ENCODE measurements at places on chromosomes 2 and 18. TPM values are rescaled to one million over a fixed set of nuclear protein-coding genes. Genes with fewer than 3 reads are reported as not detected.

DNA sequence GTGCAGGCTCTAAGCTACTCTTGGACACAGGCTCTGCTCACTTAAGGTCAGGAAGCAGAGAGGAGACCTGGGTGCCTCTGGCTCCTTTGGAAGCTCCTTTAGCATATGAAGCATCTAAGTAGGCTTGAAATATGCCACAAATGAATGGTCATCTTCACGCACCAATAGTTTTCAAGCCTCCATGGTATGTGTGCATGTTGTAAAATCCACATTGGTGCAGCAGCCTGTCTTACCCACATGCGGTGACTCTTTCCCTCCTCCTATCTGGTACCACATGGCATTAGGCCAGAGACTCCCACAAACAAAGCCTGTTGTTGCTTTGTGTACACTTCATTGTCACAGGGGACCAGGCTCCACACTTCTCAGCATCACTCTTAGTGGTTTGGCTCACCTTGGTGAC lies 442.2 kb upstream of the RAB12 start:
- no peak for DNase-seq

GRCh38 chr2:84435345-84436025 lies 23.6 kb downstream of the SUCLG1 start:
- DNase-seq, result no peak

DNA sequence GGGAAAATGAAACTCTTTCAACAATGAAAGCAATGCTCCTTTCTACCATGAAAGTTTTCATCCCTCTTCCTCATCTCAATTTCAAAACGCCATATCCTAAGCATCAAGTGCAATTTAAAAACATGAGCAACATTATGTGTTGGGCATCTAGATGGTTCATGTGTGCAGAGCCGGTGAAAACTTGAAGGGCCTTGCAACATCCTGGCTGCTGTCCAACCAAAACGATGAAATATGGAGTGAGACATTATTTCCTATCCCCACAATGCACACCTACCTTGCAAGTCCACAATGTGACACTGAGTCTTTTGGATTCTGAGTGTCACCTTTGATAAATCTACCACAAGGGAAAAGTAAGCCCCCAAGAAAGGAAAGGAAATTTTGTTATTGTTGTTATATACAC lies 110.0 kb downstream of the NCKAP5 start:
- DNase-seq, result no peak

DNA sequence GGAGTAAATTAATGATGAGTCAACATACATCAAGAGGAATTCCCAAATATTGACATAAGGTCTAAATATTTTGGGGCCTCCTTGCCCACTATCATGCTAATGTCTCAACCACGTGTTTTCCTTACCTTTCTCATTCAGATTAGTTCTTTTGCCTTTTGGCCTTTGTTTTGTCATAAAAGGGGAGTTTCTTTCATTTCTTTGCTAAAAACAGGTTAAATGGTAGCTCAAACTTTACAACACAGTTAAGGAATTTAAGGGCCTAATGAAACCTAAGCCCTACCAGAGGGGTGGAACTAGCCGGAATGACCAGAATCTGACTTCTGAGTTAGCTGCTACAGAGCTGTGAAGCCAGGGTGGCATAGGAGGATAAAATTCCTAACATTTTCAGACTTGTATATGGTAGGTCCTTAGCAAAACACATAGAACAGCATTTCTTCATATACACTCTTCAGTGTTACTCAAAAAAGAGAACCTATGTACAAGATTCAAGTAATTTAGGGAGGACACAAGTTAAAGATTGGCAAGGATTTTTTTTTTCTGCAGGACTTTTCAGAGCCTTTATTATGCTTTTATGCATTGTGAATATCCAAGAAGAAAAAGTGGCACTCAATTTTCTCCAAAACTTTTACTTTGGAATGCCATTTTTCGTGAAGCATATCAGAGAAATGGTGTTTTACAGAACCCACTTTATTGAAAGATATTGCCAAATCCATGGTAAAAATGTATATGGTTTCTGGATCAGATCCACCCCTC lies 633.1 kb downstream of the ARHGAP15 start:
- DNase-seq, result no peak

GRCh38 chr18:3114451-3114850 lies 101.5 kb upstream of the LPIN2 start:
- DNase-seq, result no peak

- no peak for DNase-seq
These were observed 9.1 kb upstream of the DAW1 start for GRCh38 chr2:227862227-227862740.

DNA sequence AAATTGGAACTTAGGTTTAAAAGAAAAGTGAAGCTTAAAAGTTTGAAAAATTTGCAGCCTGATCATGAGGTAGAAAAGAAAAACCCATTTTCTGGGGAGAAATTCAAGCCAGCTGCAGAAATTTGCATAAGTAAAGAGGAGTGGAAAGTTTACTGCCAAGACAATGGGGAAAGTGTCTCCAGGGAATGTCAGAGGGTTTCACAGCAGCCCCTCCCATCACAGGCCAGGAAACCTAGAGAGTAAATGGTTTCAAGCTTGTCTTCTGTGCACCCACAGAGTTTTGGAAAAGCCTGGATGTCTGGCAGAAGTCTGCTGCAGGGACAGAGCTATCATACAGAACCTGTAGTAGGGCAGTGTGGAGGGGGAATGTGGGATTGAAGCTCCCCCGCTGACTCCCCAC lies 254.0 kb upstream of the FSIP2 start:
- DNase-seq, result no peak

DNA sequence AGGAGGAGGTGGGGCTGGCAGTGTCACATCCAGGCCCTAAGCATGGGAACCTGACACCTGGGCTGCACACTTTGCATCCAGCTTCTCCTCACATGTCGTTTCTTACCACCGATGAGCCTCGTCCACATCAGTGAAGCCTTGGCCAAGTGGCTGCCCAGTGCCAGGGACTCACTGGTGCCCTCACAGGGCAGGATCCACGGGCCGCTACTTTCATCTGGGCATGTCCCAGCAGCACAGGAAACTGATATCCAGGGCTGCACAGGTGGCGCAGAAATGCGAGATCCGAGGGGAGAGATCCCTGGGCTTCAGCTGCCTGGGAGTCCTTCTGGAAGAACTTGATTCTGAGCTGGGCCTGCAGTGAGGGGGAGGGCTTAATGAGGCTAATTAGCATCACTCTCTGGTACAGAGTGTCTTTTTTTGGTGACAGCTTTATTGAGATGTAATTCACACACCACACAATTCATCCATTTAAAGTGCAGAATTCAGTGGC lies 291.6 kb upstream of the HDAC4 start:
- no peak for DNase-seq

GRCh38 chr2:111035830-111036441 lies 84.8 kb upstream of the BCL2L11 start:
- no peak for DNase-seq

GRCh38 chr2:174336501-174337336 lies 2.0 kb downstream of the SP9 start:
- DNase-seq, result no peak

DNA sequence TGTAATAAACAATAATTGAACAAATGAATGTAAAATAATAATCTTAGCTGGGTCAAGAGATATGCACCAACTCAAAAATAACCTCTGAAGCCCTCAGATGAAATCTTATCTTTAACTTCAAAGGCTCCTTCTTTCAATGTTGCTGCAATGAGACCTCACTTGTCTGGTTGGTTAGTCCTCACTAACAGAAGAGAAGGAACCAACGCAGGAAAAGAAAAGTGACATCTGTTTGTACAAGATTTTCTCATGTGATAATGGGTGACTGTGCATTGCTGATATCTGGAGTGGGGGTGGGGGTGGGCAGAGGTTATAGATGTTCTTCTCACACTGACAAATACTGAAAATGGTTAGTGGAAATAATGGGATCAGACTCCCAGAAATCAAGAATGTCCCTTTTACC lies 2.6 kb downstream of the SCN7A start:
- no peak for DNase-seq

DNA sequence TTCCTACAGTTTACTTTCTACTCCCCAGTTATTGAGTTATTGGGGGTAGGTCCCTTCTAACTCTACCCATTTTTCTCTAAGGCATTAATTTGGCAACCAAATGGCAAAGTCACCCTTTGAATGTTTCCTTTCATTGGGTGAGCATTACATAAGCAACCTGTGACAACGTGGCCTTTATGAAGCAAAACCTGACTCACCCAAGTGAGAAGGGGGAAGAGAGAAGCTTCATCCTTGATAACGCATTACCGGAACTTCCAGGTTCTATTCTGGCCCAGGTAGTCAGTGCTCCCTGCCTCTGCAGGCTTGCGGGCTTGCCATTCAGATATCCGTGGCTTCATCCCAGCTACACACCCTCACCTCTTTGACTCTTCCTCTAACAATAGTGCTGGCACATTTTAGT lies 39.1 kb upstream of the FAM124B start:
- DNase-seq, result no peak

DNA sequence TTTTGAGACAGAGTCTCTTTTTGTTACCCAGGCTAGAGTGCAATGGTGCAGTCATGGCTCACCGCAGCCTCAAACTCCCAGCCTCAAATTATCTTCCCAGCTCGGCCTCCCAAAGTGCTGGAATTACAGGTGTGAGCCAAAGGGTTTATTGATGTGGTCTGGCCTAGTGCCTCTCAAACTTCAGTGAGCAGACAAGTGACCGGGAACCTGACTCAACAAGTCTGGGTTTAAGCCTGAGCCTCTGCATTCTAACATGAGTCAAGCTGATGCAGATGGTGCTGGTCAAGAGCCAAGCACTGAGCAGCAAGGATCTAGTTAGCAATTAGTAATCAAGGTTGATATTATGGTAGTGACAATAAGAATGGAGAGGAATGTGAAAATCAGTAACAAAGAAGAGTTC lies 21.3 kb downstream of the CDK15 start:
- no peak for DNase-seq

GRCh38 chr18:40769786-40770185 lies 1185.2 kb upstream of the PIK3C3 start:
- no peak for DNase-seq

DNA sequence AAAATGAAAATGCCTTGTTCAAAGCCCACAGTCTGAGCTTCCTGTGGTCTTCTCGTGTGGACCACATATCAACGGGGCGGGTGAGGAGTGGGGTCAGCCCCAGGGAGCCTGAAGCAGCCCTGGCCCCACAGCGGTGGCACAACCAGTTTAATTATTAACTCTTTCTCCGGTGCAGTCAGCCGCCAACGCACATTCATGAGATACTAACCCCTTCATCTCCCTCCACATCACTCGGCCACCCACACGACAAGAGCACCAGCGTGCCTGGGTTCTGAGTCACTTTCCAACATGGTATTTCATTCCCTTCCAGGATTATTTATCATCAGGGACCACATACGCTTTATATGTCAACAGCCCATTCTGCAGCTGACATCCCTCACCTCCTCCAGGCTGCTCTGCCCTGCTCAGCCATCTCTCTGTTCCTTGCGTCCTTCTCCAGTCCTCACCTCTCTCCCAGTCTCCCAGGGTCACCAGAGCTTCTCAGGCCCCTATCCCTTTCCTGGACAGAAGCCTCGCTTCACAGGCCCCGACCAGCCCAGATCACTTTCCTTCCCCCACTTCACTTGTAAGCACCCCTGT lies 48.0 kb upstream of the ID2 start:
- DNase-seq, result no peak

GRCh38 chr18:79470547-79470946 lies 74.8 kb downstream of the NFATC1 start:
- no peak for DNase-seq

DNA sequence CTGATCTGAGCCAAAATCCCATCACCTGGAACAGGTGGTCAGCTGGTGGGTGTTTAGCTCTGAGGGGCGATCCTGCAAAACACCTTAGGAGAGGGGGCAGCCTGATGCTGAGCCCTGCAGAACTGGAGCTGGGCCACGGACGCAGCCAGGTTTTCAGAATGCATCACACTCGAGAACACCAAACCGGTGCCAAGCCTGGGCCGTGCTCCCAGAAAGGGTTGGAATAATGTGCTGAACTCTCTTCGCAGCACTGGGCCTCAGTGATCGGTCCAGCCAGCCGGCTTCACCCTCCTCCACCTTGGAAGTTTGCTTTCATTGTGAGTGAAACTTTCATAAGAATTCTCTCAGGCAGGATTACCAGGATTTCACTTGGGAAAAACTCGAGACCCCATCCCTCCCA lies 56.5 kb upstream of the TTC39C start:
- peak; percentile 74 for DNase-seq

- no peak for DNase-seq
These were observed 42.2 kb upstream of the ZC3H15 start for GRCh38 chr2:186443851-186444250.

Gene CFC1
- total RNA-seq, result not detected

Gene UGT1A4
- total RNA-seq, result not detected

Gene ABCG5
- 0.13 TPM for total RNA-seq

Gene FBXO36
- total RNA-seq, result 1.4 TPM

Gene UGT1A3
- total RNA-seq, result not detected

Gene OSBPL6
- total RNA-seq, result 4.2 TPM

Gene CXCR4
- 3.9 TPM for total RNA-seq

Gene PXDN
- 22.5 TPM for total RNA-seq

Gene HOXD13
- not detected for total RNA-seq

Gene CCDC150
- total RNA-seq, result 1.2 TPM
